ENCODE measurements at places on chromosomes 5 and 9.

DNA sequence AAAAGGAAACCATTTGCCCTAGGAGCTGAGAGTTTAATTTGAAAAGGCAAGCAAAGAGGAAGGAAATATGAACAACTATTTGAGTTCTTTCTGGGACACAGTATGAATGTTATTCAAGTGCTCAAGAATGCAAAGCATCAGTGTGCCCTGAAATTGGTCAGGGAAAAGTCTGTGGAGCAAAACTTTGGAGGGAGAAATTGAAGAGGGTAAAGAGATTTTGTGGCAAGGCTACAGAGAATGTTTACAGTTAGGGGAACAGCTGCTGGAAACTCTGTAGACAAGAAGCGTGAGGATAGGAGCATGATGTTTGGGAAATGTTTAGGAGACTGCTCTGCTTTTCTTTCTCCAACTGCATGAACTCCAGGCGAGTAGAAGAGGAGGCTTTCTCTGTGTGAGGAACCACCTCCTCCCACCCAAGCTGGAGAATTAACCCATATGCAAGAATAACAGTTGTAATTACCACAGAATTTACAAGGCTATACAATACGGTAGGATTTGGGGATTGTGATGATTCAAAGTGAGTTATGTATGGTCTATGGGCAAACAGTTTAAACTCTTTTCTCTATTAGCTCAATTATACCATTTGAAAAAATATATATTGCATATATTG is 75.4 kb upstream of the IL7R start:
- DNase-seq, result no peak

DNA sequence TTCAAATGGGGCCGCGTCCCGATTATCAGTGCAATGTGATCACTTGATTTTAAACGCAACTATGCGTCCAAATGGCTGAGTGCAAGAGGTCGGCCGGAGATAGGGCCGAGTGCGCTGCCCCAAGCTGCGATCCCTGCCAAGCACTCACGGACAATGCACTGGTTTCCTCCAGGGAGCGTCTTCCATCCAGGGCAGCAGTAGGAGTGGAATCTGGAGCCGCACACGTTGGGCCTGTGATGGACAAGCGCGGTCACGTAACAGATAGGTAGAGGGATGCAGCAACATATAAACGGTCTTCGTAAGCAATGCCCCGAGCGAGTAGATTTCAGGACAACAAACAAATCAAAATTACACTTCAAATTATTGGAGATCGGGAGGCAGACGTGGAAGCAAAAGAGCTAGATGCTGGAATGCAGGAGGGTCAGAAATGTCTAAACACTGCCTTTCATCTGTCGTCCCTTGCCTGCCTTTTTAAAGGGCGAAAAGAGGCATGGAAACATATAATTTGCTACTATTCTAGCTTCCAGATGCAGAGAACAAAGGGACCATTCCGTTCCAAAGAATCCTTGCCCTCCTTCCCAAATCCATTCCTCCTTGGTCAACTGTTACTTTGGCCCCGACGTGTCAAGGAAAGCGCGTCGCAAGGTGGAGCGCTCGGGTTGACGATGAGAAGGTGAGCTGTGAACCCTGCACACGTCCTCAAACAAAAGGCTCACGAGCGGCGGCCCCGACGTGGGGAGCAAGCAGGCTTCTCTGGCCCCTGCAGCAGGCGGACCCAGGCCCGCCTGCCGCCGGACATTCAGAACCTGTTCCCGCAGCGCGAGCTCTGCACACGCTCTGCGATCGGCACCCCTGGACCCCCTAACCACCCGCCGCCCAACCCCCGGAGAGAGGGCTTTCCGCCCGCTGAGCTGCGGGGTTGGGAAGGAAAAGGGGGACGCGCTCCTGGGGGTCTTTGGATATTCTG is 1.5 kb downstream of the FBN2 start:
- DNase-seq, result no peak

GRCh38 chr9:125074976-125075375 is 68.4 kb downstream of the SCAI start:
- no peak for DNase-seq

DNA sequence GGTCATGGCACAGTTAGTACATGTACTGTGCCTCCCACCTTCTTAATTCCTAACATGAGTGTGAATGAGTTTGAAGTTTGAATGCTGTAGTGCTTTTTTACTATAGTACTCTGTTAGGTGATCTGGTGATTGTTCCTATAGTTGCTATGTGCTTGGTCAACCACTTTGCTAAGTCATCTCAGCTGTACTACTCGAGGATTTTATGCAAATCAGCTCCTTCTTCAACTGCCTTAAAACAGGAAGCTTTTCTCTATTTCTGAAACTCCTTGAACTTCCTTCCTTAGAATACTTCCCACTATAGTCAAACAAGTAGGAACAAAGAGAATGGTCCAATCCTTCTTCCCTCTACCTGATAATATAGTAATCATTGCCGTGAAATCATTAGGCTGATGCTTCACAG is 219.6 kb downstream of the CTNND2 start:
- no peak for DNase-seq

DNA sequence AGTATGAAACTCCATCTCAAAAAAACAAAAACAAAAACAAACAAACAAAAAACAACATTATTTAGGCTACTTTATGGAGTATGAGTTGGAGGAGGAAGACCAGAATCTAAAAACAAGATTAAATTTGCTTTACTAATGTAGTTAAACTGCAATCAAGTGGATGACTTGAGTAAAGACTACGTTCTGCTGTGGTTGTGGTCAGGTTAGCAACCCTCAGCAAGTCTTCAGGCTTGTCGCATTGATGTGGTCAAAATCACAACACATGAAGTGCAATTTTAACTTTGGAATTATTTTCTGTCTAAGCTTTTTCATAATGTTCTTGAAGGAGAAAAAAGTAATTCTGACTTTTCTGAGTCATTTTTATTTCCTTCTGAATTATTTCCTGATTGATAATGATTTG is 43.1 kb downstream of the PDE6A start:
- no peak for DNase-seq

- no peak for DNase-seq
These were observed 47.0 kb upstream of the MYO10 start for GRCh38 chr5:16983022-16983639.

- no peak for DNase-seq
These were observed 28.7 kb upstream of the AIF1L start for GRCh38 chr9:131067625-131068024.

- DNase-seq, result no peak
These were observed 19.7 kb downstream of the ANP32B start for GRCh38 chr9:98002808-98003207.

- DNase-seq, result no peak
These were observed 34.3 kb upstream of the DAB2 start for GRCh38 chr5:39459071-39459470.

GRCh38 chr5:148965511-148966265 is 97.2 kb downstream of the SH3TC2 start:
- no peak for DNase-seq

GRCh38 chr5:61167382-61167781 is 5.1 kb upstream of the SMIM15 start:
- no peak for DNase-seq

DNA sequence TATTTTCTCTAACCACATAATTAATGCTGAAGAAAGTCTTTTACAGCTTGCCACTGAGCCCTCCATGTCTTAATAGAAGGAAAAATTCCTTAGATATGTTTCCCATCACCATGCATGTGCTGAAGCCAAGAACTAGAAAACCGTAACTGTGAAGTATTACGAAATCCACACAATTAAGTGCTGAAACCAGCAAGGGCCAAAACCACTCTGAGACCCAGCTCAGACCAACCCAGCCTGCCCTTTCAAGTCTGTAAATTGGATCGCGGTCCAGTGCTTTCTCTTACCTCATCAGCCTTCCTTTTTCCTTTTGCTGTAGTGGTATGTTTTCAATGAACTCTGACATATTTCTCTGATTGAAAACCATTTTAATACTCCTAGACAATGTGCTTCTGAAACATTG is 26.3 kb downstream of the SEMA5A start:
- no peak for DNase-seq

DNA sequence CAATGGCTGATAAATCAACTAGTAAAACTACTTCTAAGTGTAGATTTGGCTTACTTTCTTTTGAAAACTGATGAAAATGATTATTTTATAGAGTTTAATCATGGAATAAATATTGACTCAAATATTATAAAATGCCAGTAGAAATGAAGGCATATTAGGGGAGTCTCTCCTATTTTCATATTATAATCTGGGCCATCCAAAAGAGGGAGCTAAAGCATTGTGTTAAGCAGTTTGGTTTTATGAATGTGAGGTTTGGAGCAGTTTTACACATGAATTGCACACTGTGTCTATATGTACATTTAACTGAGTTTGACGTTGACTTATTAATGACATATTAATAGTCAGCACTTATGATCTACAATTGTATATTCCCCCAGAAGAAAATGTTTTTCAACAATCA is 17.4 kb downstream of the CDH9 start:
- no peak for DNase-seq

DNA sequence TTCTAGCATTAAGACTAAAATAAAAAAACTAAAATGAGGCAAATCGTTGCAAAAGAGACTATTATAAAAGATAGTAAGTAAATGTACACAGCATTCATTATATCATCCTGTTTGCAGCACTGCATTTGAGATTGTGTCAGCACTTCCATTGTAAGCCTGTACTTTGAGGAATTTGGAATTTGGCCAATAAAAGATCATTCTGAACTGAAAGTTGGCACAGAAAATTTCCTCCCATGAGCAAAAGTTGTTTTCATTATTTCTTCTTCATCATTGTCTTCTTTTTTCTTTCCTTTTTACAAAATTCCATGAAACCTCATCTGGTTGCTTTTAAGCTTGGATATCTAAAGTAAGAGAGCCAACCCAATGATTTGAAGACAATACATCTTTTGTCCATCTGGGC is 199.3 kb upstream of the ADAMTSL1 start:
- no peak for DNase-seq

GRCh38 chr5:55154873-55155272 is 5.1 kb upstream of the GPX8 start:
- DNase-seq, result no peak

GRCh38 chr9:129556491-129557191 is 64.3 kb downstream of the C9orf50 start:
- no peak for DNase-seq

DNA sequence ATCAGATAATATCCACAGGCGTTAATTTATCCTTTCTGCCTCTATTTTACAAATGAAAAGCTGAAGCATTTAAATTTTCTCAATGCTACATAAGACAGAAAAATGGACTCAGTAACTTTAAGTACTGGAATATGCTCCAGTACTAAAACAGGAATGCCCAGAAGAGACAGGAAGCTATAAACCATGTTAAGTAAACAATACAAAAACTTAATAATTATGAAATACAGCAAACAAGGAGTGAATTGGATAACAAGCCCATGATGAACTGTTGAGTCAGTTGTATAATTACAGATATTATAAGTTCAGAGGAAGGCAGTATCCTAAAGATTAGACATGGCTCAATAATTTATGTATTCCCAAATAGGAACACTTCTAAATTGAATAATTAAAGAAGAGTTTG is 148.5 kb downstream of the CHSY3 start:
- DNase-seq, result no peak

DNA sequence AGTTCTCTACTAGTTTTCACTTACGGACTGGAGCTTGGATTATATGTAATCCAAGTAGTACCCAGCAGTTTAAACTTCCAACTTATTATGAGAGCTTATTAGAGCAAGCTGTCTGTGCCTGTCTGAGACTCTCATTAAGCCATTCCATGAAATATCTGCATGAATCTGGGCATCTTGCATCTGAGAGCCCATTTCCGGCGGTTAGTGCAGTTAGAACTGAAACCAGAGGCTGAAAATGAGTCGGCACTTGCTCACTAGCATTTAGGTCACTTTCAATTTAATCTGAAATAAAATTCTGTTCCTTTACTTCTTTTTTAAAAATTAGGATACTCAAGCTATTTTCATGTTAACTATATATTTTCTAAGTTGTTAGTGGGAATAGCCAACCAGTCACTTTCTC is 102.2 kb downstream of the MEGF10 start:
- no peak for DNase-seq

- DNase-seq, result no peak
These were observed 10.6 kb downstream of the DDX46 start for GRCh38 chr5:134769206-134769605.

DNA sequence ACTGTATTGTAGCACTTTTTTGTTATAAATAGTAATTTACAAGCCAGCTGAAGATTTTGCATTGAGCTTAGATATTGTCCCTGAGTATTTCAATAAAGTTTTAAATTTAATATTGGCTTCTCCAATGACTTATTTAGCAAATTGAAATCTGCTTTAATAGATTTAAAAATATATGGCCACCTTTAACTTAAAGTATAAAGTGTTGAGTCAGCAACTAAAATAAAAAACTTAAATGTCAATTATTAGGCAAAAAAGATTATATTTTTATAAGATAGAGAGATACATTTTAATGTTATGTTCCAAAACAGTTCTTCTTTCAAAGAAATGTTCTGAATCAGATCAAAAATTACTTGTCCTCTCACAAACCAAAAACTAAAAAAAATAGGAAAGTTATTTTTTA is 60.7 kb downstream of the OSMR start:
- no peak for DNase-seq

DNA sequence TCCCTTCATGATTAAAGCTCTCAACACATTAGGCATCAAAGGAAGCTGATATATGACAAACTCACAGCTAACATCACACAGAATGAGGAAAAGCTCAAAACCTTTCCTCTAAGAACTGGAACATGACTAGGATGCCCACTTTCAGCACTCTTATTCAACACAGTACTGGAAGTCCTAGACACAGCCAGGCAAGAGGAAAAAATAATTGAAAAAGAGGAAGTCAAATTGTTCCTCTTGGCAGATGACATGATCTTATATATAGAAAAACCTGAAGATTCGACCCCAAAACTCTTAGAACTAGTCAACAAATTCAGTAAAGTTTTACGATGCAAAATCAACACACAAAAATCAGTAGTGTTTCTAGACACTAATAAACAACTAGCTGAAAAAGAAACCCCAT is 144.3 kb upstream of the NREP start:
- DNase-seq, result no peak

DNA sequence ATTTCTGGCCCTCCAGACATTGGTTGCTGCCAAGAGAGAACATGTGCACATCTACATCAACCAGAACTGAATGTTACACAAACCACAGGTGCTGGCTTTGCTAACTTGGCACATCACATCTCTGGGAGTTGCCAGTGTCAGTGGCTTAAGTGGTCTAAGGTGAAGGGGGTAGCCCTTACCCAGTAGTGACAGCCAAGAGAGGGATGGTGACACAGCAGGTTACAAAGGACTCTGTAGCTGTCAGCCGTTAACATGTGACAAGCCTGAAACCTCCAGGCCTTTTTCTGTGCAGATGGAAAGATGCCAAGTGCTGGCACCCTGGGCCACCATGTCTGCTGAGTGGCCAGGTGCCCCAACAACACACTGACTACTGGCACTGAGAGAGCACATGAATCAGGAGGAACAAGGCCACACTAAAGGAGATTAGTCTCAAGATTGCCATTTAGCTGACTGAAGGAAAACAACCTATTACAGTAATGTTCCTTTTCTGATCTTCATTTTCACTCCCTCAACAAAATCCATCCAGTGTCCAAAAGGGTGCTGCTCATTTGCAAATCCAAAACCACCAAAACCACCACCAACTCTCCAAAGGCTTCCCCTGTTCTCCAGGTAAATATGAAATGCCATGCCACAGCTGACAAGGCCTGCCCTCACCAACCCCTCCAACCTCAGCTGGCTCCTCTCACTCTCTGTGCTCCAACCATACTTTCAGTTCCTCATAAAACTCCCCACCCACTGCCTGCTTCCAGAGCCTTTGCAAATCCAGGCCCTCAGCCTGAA is 20.2 kb downstream of the SIL1 start:
- DNase-seq, result no peak

Data from activated naive CD4-positive, alpha-beta T cell (primary cell).